ENCODE measurements at places on chromosomes 11 and 22.

GRCh38 chr11:109794501-109794900, 298.7 kb upstream of the ZC3H12C start:
- DNase-seq = no peak

- DNase-seq = no peak
Measured at GRCh38 chr11:95269036-95269819, 38.2 kb upstream of the SESN3 start.

DNA sequence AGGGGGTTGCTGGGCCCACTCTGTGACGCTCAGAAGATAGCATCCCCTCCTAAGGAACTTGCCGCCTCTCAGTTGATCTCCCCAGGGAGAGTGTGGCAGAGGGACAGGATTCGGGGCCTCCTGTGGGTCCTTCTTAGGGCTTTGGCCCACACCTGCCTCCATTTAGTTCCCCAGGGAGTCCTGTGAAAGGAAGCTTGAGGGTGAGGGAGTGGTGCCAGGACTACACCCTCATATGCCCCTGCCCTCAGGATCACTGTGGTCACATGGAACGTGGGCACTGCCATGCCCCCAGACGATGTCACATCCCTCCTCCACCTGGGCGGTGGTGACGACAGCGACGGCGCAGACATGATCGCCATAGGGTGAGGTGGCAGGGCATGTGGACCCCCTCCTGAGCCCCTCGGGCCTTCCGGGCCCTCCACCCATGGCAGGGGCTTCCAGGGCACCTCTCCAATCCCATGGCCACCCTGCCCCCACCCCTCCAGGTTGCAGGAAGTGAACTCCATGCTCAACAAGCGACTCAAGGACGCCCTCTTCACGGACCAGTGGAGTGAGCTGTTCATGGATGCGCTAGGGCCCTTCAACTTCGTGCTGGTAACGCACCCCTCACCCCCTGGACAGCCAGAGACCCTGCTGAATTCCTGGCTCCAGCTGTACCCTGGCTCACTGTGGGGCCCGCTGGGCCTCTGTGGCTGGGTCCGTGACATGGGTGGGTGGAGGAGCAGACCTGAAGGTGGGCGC, 3.5 kb downstream of the INPP5J start:
- DNase-seq = no peak

- peak; percentile 52 for DNase-seq
Measured at GRCh38 chr11:75673977-75674582, 5.2 kb upstream of the MAP6 start.

DNA sequence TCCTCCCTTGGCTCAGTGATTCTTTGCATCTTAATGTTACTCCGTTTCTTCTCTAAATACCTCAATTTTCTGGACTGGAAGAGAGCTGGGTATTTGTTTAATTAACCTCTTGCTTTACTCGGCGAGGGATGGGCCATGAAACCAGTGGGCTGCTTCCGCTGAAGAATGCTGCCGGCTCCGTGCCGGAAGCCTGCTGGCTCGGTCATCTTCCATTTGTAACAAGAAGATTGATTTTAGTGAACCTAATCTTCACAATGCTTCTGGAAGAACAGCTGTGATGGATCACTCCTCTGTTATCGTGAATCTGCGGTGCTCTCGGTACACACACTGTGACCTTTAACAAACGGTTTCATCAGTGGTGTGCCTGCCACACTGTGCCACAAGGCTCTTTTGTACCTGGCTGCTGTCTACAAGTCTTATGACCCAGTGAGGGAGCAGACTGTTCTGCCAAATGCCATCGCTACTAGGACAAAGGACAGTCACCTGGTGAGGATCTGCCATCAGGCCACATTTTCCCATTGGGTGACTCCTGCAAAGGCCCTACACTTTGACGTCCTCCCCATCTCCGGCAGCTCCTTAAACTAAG, 25.3 kb upstream of the PARVB start:
- no peak for DNase-seq

GRCh38 chr11:72239313-72239848, 4.6 kb downstream of the PHOX2A start:
- peak; percentile 44 for DNase-seq

- no peak for DNase-seq
Measured at GRCh38 chr11:75421035-75421602, 11.9 kb downstream of the KLHL35 start.

DNA sequence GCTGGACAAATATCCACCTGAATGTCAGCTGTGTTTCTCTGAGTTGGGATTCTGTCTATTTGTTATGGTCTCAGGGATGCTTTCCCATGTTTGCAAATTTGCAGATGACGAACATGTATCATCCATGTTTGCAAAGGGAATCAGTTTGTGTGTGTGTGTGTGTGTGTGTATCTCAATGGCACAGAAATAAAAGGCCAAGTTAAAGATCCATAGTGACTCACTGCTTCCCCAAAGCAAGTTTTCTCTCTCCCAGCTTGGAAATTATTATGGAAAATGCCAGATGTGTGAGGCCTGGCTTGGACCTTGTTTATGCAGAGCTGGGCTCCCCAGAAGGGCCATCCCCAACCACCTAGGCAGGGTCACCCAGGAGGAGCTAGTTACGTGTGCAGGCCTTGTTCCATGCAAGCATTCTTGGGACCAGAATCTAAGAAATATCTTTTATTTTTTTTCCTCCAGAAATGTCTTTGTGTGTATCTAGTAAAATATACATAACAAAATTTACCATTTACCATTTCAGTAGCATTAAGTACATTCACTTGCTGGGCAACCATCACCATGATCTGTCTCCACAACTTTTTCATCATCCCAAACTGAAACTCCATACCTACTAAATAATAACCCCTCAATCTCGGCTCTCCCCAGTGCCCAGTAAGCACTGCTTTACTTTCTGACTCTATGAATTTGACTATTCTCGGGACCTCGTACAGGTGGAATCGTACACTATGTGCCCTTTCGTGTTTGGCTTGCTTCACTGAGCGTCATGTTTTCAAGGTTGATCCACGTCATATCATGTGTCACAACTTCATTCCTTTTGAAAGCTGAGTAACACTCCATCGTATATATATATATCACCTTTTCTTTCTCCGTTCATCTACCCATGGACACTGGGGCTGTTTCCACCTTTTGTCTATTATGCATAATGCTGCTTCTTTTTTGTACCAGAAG, 56.6 kb upstream of the WNT7B start:
- peak; percentile 67 for DNase-seq

GRCh38 chr22:50303848-50304527, 3.5 kb downstream of the PLXNB2 start:
- no peak for DNase-seq

DNA sequence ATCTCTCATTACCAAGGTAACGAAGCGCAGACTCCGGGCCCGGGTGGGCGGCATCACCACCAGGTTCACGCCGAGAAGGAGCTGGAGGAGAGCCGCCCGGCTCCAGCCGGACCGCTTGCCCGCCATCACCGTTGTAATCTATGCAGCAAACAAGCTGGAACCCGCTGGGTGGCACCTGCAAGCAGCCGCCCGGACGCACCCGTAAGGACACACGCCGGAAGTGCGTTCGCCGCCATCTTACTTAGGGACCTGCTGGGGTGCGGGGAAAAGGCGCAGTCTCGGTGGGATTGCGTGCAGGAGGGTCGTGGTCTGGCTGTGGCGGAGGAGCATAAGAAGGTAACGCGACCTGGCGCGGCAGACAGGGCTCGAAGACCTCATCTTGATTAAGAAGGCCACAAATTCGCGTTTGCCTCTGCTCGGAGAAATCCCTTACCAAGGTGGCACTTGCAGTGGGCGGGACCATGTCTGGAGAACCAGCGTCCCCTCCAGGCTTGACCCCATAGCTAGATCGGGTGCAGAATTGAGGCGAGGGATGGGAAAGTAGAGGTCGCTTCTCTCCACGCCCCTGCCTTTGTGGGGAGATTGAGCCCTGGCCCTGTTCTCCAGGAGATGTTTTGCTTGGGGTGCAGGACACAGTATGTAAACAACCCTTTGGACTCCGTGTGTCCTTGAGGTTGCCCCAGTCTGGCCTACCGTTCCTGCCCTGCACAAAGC, at the start of gene ACP2:
TSS of gene ACP2 (minus strand) at position 151 of the 714 bp plus-strand sequence. CDS start at position 126, 25 bp downstream.
- peak; percentile 86 for DNase-seq

GRCh38 chr11:36306888-36307287, 10.8 kb downstream of the PRR5L start:
- peak; percentile 52 for DNase-seq

GRCh38 chr11:83549984-83550667, 264.0 kb upstream of the CCDC90B start:
- DNase-seq = no peak
